ENCODE measurements at places on chromosomes 6 and 20.
A peak's percentile ranks its signal among the peaks of the same experiment; 100 is the strongest.

DNA sequence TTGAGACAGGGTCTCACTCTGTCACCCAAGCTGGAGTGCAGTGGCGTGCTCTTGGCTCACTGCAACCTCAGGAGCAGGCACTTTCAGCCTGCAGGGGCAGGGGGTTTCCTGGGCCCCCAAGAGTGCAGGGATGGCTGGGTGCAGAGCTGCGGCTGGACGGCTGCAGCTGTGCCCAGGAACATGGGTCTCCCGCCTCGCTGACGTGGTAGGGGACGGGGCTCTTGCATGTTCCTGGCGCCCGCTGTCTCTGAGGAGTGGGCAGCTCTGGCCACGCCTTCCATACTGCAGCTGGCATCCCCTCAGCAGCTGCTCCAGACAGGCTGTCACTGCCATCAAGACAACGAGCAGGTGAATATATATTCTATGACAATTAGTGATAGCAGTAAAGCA is 2.2 kb upstream of the DEK start:
- no peak for ATAC-seq

- ATAC-seq = peak; percentile 10
Measured at GRCh38 chr6:170289180-170289931, 1.5 kb downstream of the DLL1 start.

GRCh38 chr20:10669843-10670446 is 3.9 kb downstream of the JAG1 start:
- no peak for ATAC-seq

DNA sequence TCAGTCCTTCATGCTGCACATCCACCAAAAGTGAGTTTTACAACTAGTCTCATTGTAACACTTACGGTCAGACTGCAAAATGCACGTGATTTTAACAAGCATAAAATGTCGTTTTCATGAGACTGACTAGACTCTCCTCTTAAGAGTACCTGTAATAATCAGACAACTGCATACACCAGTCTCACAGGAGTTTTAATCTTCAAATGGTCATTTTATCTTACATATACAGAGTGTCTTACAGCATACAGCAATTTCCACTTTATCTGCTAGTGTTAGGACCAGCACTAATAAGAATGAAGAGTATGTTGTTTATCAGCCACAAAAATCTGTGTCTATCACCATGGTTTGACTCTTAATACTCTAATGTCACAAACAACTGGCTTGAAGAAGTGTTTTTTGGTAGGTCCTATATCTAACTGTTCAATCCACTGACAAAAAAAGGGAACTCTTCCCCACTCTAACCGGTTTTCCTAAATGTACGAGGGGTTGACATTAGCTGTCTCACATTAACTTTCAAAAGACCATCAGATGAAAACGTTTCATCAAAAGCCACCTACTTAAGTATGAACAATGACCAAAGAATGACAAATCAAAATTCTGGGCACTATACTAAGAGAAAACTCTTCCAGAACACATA is 1.5 kb upstream of the ASF1A start:
- ATAC-seq = no peak

GRCh38 chr6:43710576-43710975 is 23.0 kb upstream of the MRPS18A start:
- no peak for ATAC-seq
